Stimulated activated CD4-positive, alpha-beta T cell treated with anti-CD3 and anti-CD28 coated beads, Interleukin-15, amount 100 ng/mL, for 48 hours (primary cell): ENCODE measurements at places on chromosomes 4 and X.
A peak's percentile ranks its signal among the peaks of the same experiment; 100 is the strongest.

DNA sequence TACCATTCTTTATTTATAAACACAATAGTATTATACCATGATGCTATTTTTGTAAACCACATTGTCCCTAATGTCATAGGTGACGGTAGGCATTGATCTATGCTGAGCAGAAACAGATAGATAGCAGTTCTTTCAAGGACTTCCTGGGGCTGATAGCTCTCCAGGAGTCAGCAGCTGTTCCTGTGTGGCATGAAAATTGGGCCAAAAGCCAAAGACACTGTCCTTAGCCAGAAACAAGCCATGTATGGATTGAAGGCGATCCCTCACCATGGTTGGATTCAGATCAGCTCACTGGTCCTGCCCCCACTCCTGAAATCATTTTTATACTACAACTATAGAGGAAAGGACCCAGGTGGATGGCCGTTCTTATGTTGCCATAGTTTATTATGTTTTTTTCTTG lies 53.6 kb downstream of the DDX60 start:
- DNase-seq, result no peak

GRCh38 chr4:3476936-3477749 lies 14.0 kb downstream of the DOK7 start:
- DNase-seq, result no peak

- DNase-seq, result no peak
Measured at GRCh38 chrX:74318672-74319071, 14.7 kb downstream of the ZCCHC13 start.

GRCh38 chr4:73862322-73862721 lies 6.9 kb upstream of the CXCL1 start:
- DNase-seq, result no peak

GRCh38 chr4:128810871-128811570 lies 1.5 kb downstream of the JADE1 start:
- peak; percentile 70 for DNase-seq

DNA sequence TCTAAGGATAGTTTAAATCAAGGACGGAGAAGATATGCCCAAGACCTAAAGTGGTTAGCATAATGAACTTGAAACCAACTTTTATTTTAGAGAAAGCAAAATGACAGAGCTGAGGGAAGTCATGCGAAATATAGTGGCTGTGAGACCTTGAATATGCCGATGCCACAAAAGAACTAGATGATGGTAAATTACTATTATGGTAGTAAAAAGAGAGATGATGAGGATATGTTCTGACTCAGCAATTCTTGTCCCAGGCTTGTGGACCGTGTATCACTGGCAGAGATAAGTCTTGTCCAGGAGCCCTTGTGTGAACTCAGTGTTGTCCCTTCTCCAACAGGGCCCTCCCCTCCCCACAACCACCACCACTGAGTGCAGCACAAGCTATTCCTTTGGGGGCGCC lies 1605.6 kb upstream of the TENM3 start:
- DNase-seq, result no peak

GRCh38 chrX:6813836-6814370 lies 279.0 kb upstream of the VCX3A start:
- no peak for DNase-seq

GRCh38 chrX:45619290-45619689 lies 418.6 kb upstream of the DIPK2B start:
- DNase-seq, result no peak

DNA sequence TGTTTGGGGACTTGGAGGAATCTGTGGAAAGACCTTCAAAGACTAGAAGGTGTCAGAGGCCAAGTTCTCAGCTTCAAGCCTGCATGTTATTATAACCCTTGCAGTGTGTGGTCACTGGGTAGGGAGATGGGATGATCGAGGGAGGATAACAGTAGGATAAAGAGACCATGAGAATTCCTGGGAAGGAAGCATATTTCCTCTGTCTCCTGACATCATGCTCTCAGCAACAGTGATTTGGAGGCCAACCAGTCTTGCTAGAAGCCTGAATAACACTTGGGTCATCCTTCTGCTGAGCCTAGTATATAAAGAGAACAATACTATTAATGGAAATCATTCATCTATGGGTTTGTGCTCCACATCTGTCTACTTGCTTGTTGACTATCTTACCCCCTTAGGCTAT lies 40.9 kb upstream of the ANXA3 start:
- no peak for DNase-seq

DNA sequence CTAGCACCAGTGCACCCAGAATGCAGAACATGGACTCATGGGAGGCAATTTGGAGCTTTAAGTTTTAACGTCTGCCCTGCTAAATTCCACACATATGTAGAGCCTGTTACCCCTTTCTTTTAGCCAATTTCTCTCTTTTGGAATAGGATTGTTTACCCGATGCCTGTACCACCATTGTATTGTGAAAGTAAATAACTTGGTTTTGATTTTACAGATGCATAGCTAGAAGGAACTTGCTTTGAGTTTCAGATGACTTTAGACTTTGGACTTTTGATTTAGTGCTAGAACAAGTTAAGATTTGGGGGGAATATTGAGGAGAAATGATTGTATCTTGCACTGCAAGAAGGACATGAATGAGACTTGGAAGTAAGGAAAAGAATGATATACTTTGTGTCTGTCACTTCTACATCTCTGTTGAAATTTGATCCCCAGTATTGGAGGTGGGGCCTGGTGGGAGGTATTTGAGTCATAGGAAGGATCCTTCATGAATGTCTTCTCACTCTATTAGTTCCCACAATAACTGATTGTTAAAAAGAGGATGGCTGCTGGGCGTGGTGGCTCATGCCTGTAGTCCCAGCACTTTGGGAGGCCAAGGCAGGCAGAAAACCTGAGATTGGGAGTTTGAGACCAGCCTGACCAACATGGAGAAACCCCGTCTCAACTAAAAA lies 794.8 kb upstream of the LCORL start:
- DNase-seq, result no peak

DNA sequence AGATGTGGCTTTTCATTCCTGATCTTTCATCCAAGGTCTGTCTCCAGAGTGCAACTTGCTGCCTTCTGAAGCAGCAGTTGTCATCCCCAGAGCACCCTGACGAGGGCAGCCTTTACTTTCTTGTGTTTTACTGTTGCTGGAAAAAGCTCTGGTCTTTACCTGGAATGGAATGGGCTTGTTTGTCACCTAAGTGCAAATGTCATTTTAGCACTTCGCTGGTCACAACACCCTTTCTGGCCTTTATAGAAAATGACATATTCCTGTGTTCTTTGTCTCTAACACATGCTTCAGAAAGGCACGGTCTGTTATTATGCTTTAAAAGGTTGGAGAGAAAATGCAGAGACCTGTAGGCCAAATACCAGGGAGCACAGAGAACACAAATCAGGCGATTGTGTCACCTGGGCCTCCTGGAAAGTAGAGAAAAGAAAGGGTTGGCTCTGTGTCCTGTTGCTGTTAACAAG lies 332.7 kb upstream of the IGFBP7 start:
- no peak for DNase-seq

DNA sequence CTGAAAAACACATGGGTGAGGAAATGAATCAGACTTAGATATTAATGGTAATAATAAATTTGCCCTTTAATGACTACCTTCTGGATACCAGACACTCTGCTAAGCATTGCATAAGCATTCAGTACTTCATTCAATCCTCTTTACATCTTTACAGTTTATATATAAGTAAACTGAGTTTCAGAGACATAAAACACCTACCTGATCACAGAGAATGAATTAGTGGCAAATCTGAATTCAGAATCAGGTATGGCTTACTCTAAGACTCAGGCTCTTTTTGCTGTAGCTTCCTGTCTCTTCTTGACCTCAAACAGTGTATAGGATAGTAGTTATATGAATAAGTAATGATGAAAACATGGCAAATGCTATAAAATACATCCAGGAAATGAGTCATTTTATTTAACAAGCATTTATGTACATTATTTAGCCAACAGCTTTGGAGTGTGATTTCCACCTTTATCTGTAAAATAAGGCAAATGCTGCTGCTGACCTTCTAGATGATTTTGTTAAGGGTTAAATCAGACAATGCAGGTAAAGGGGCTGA lies 83.9 kb downstream of the VEGFC start:
- no peak for DNase-seq

DNA sequence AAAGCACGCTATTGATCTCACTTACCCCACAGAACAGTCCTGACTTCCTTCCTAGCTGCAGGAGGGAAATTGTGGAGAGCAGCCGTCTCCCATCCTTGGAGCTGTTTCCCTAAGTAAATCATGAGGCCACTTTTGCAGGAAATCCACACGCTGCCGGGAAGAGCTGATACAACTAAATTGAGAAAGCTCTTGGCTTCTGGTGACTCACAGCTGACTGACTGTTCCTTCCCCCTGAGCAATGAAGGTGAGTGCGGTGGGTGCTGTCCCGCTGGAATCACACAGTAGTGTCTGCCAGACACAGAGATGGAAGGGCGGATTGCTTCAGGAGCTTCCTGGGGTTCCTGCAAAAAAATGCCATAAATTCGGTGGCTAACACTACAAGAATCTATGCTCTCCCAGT lies 268.9 kb downstream of the ASMT start:
- DNase-seq, result no peak

DNA sequence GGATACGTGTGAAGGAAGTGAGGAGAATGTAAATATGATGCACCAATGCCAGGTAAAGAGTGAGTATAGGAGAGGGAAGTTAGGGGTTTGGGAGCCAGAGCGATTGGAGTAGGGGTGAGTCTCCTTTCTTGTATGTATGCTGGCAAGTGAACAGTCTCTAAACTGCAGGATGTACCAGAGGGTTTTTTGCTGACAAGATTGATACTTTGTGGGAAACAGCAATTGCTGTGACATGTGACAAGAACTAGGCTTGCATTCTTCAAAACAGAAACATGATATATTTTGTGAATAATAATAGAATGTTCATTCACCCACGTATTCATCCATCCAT lies 706 bp downstream of the CHIC1 start:
- no peak for DNase-seq

DNA sequence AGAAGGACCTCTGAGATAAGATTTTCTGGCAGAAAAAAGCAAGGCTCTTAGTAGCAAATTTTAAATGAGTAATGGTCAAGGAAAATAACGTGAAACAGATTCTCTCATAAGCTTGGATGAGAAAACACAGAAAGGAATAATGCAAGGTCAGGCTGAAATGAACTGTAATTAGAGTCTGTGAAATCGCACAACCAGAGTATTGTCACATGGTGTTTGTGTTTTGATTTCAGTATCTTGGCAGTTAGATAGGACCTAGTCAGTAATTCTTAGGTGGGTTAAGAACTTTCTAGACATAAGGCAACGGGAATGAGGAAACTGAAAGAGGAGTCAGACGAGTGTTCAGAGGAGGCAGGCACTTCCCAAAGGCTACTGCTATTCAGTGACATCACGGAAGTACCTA lies 34.6 kb downstream of the LIMCH1 start:
- DNase-seq, result no peak

DNA sequence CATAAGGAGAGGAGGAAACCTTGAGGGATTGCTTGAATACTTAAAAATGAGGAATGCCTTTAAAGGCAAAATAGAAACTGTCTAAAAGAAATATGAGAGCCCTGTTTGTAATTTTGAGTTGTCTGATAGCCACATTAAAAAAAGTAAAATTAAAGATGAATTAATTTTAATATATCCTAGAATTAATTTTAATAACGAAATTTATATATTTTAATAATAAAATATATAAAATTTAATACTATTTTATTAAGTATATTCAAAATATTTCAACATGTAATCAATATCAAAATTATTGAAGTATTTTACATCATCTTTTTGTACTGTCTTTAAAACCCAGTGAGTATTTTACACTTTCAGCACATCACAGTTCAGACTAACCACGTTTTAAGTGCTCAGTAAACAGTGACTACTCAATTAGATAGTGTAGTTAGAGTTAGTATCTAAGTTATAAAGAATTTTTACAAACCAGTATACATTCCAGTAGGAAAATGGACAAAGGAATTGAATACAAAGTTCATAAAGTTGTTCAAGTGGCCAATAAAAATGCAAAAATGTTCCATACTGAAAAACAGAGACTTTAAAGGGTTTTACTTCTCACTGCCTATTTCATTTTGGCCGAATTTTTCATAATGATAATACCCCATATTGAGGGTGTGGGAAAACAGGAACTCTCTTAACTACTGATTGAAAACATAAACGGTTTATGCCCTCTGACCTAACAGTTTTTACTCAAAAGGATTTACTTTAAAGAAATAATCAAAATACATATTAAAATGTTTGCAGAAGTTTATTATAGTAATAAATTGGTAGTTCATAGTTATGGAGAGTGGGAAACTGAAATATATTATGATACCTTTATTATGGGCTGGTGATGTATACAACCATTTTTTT lies 2.9 kb downstream of the SLC30A9 start:
- DNase-seq, result no peak

DNA sequence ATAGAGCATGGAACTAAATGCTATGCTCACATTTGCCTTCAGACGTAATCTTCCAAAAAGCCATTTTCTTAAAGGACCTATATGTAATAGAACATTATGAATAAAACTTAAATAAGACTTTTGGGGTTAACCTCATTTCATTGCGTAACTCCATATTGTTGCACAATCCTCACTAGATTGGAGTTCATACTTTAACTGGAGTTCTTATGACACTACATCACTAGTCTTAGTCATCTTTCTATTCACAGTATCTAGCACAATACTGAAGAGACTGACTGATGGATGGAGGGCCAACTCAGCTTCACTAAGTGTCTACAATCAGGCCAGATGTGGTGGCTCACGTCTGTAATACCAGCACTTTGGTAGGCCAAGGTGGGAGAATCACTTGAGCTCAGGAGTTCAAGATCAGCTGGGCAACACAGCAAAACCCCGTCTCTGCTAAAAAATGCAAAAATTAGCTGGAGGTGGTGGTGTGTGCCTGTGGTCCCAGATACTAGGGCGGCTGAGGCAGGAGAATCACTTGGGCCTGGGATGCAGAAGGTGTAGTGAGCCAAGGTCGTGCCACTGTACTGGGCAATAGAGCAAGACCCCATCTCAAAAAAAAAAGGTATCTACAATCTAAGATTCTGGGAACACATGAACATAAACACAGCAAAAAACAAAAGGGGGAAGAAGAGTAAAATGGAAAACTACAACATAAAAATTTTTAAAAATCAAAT lies 80.8 kb upstream of the MAB21L2 start:
- no peak for DNase-seq

GRCh38 chr4:97605932-97606331 lies 537.3 kb downstream of the STPG2 start:
- DNase-seq, result no peak

- DNase-seq, result no peak
Measured at GRCh38 chr4:34723605-34724004, 1520.7 kb downstream of the ARAP2 start.

GRCh38 chr4:152245680-152246079 lies 290.2 kb downstream of the FBXW7 start:
- no peak for DNase-seq

DNA sequence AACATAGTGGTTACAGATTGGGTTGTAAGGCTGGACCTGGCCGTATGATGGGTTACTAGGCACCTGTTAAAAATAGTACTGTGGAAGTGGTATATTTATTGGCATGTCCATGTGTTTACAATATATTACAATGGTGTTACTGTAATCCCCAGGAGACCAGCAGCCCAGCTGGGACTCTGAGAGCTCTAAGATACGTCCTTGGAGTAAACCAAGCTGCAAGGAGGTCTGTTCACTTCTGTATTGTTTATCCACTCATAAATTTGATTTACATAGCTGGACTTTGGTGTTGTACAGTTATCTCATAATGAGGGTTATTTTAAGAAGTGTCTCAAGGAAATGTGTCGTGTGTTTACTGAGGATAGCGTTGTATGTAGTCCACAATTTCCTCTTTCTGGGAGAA lies 93.8 kb downstream of the TBL1X start:
- no peak for DNase-seq

- no peak for DNase-seq
Measured at GRCh38 chrX:78102091-78102490, 2.0 kb upstream of the PGK1 start.

- DNase-seq, result no peak
Measured at GRCh38 chr4:25021216-25021615, 9.5 kb downstream of the LGI2 start.
